ENCODE measurements at places on chromosomes 7 and 10.

GRCh38 chr10:102629661-102630614 lies 14.3 kb upstream of the TRIM8 start:
- DNase-seq: no peak

DNA sequence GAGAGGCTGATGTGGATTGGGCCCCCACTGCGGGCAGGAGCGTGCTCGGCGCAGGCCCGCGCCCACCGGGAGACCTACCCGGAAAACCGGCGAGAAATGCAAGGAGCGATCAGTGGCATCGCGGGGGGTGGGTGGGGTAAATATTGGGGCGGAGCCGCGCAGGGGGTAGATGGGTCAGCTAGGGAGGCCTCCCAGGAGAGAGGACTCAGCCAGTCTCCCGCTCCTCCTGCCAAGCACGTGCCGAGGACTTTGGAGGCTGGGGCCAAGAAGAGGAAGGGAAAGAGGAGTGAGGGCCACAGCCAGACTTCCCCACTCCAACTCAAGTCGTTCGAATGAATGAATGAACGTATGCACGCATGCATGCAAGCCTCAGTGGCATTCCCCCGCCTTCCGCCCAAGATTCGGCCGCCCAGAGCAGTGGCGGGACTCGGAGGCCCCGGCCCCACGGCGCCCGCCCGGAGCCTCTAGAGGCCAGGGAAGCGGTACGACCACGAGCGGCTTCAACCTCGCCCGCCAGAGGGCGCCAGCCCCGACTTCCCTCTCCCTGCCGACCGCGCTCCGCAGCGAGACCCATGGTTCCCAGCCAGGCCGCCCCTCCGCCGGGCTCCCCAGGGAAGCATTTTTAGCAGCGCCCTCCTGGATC lies 3.6 kb downstream of the NPM3 start:
- peak; percentile 71 for DNase-seq

GRCh38 chr10:102542800-102543418 lies 39.1 kb downstream of the SUFU start:
- no peak for DNase-seq

DNA sequence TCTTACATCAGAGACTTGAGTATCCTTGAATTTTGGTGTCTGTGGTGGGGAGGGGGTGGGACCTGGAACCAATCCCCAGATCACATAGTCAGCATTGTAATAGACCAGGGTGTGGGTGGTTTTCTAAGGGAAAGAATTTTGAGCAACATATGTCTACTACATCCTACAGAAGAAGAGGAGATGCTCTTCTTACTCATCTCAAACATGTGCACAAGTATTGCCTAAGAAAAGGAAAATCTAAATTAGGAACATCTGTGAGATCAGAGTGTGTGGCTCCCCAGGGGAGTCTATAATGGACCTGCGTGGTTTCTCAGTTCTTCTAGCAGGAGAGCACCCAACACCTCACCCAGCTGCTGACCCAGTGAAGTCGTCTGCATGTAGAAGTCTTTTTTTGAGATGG lies 148.8 kb downstream of the CCDC3 start:
- DNase-seq: no peak

DNA sequence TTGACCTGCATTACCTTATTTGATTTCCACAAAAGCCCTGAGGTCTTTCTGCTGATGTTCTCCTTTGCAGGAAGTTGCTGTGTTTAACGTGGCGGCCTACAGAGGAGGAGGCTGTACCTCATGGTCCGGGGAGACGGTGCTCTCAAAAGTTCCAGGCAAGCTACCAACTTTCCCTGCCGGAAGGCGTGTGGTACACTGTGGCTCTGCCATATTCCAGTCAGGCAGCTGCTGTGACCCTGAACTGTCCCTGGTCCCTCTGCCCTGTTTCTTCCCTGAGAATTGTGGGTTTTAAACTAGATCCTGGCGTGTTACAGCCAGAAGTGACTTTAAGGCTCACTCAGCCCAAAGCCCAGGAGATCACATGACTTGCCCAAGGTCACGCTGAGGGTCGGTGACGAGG lies 139.2 kb downstream of the TEX36 start:
- DNase-seq: no peak

DNA sequence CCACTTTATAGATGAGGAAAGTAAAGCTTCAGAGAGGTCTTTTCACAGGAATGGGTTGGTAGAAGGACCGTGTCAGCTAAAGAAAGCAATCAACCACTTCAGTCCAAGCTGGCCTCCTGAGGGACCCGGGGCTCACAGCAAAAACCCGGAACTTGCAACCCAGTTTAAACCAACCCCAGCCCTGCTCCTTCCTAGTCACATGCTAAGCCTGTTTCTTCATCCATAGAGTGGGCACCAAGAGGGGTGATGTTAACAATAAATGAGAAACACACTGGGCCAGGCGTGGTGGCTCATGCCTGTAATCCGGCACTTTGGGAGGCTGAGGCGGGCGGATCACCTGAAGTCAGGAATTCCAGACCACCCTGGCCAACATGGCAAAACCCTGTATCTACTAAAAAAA lies 12.1 kb upstream of the NPFFR1 start:
- DNase-seq: no peak

- no peak for DNase-seq
Observed at GRCh38 chr10:76353237-76353851, 921.9 kb downstream of the LRMDA start.

GRCh38 chr10:58511765-58512490 lies 744 bp upstream of the BICC1 start:
- no peak for DNase-seq

Data from CD4-positive, CD25-positive, alpha-beta regulatory T cell (primary cell).